LNCaP clone FGC (cell line): ENCODE measurements at places on chromosomes 1 and 21.

DNA sequence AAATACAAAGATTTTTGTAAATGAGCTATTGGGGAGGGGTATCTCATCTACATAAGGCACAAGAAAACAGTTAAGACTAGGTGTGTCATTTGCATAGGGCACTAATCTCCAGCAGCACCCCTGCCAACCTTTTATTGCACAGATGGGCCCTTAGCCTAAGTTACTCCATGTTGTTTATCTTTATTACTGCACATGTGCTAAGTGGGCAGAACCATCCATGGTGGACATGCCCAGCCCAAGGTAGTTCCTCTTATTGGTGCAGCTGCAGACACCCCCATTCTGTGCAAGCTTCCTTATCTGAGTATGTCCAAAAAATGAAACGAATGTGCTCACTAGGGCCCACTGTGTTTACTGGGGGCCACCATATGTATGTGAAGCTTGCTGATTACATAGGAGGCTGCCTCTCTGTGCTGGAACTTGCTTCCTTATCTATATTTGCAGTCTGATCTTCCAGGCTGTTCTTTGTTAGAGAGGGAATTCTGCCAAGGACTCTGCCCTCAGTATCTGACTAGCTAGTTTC is 77.3 kb upstream of the NEK7 start:
- DNase-seq = peak; percentile 69

GRCh38 chr1:151529211-151529702 is 10.9 kb upstream of the TUFT1 start:
- DNase-seq = no peak

GRCh38 chr1:7831458-7831857 is 21.4 kb downstream of the UTS2 start:
- no peak for DNase-seq

- peak; percentile 91 for DNase-seq
Observed at GRCh38 chr1:36450270-36450918, at the start of gene OSCP1. TSS of gene OSCP1 (minus strand) at chr1:36450451. CDS start at chr1:36450369, 82 bp downstream.

- no peak for DNase-seq
Observed at GRCh38 chr21:31275901-31276300, 68.2 kb downstream of the TIAM1 start.

DNA sequence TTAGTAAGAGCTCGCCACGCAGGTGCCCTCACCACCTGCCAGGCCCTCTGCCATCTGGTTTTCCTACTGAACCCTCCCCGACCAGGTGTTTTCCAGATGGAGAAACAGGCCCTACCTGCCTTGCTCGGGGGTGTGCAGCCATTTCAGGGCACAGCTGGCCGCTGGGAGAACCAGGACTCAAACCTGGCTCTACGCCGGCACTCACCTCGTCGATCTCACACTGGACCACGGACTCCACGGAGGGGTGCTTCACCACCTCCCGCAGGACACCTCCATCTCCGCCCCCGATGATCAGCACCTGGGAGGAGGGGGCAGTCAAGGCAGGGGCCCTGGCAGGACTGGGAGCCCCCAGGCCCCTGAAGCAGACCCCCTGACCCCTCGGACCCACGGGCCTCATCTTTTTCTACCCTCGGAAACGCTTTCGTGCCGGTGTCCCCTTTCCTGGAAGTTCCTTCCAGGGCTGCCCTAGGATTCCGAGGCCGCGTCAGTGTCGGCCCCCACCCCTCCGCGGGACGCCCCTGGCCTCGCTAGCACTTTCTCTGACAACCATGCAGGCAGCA is 1.1 kb downstream of the SRM start:
- DNase-seq = peak; percentile 45

- no peak for DNase-seq
Observed at GRCh38 chr21:34027721-34028461, 45.5 kb upstream of the MRPS6 start.

DNA sequence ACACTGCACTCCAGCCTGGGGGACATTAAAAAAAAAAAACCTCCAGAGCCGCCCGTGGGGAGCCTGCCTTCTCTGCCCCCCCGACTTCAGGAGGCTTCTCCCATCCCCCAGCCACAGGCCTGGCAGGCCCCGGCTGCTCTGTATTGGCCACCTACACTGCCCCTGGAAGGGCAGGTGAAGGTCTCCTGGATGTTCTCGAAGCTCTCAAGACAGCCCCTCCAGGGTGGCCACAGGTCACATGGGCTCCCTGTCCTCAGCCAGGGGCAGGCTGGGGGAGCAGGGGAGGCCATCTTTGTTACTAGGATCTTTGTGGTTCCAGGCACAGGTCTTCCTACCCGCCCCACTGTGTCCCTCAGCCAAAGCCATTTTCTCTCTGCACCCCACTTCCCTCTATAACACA is 32.8 kb downstream of the PADI6 start:
- no peak for DNase-seq

- DNase-seq = no peak
Observed at GRCh38 chr21:31714741-31715365, 17.1 kb downstream of the SCAF4 start.

- DNase-seq = peak; percentile 44
Observed at GRCh38 chr1:92994105-92994712, 32.9 kb upstream of the DIPK1A start.

DNA sequence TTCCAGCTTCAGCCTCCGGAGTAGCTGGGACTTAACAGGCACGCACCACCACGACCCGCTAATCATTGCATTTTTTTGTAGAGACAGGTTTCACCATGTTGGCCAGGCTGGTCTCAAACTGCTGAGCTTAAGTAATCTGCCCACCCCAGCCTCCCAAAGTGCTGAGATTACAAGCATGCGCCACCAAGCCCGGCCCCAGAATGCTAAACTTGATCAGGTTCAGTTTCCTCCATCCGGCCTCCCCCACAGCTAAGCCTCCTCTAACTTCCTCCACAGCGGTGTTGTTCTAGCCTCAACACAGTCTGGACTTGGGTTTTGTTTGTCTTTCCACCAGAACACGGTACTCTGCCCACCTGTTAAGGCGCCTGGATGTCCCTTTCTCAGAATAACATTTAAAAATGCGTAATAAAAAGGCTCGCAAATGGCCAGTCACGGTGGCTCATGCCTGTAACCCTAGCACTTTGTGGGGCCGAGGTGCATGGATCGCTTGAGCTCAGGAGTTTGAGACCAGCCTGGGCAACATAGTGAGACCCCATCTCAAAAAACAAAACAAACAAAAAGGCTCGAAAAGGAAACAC is 2.4 kb downstream of the PARP1 start:
- no peak for DNase-seq

GRCh38 chr1:226763905-226764264 is 24.8 kb upstream of the ITPKB start:
- no peak for DNase-seq

- DNase-seq = no peak
Observed at GRCh38 chr21:45072738-45073300, 1.6 kb upstream of the ADARB1 start.

- DNase-seq = peak; percentile 64
Observed at GRCh38 chr1:232630047-232630893, at the start of gene SIPA1L2. TSS of gene SIPA1L2 (minus strand) at chr1:232630133. CDS start at chr1:232515339, 114,794 bp downstream.

DNA sequence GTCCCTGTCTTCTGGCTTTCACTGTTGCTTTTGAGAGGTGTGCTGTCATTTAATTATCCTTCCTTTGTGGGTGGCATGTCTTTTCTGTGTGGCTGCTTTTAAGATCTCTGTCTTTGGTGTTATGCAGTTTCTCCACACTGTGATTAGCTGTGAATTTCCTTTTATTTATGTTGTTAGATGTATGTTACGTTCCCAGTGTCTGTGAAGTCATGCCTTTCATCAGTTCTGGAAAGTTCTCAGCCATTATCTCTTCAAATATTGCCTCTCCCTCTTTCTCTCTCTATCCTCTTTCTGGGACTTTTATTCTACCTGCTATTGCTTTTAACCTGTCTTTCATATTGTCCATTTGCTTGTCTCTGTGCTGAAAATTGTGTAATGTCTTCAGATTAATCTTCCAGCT is 21.0 kb upstream of the CSF3R start:
- no peak for DNase-seq

- DNase-seq = no peak
Observed at GRCh38 chr21:43697758-43698643, 20.9 kb upstream of the PDXK start.

GRCh38 chr21:31338908-31339368 is 5.1 kb downstream of the TIAM1 start:
- no peak for DNase-seq

GRCh38 chr1:167431909-167432650 is 86.2 kb downstream of the CD247 start:
- no peak for DNase-seq

DNA sequence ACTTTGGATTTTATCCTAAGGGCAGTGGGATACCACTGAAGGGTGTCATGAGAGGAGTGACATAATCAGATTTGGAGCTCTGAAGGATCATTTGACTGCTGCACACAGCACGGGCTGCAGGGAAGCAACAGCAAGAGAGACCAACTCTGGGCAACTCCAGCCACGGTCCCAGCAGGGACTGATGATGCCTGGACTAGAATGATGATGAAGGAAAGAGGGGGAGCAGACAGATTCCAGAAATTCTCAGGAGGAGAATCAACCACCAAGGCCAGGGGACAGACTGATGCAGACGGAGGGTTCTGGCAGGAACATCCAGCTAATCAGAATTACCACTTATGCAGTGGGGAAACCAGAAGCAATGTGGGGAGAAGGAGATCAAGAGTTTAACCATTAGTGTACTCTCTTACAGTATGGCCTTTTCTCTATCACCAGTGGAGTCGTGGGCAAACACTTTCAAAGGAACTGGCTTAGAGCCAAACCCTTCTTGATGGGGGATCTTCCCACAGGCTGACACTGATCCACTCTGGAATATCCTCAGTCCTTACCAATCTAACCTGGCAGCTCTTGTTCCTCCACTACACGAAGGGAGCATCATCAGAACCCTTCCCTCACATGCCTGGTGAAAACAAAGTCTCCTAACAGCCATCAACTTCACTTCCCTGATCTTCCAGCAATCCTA is 3.3 kb downstream of the URB1 start:
- no peak for DNase-seq

DNA sequence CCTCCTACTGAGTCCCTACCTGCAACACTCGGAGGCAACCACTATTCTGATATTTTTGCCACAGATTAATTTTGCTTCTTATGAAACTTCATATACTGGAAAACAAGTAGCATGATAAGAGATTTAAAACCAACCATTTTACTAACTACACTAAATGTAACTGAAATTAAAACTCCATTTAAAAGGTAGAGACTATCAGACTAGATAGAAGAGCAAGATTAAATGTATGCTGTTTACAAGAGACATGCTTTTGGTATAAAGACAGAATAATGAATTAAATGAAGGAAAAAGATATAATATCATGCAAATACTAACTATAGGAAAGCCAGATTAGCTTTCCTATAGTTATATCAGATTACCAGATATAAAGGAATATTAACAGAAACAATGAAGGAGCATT is 175.9 kb downstream of the DYRK1A start:
- DNase-seq = no peak

- no peak for DNase-seq
Observed at GRCh38 chr1:92372164-92372563, 73.3 kb downstream of the RPAP2 start.

DNA sequence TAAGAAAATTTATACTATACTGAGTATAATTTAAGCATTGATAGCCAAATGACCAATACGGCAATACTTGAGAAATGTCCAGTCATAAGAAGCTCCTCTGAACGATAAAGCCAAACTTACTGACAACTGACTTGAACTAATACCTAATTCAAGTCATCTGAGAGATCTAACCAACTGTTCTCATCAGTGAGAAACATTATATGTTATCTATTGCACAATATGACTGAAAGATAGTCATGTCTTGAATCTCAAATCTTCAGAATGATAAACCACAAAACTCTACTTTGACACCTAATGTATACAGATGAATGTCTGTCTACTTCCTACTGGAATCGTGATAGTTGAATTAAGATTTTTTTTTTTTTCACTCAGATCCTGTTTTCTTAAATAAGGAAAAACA is 39.0 kb downstream of the APP start:
- no peak for DNase-seq

GRCh38 chr1:227317523-227318015 is 723 bp downstream of the CDC42BPA start:
- no peak for DNase-seq

- DNase-seq = no peak
Observed at GRCh38 chr1:194717941-194718340, 1531.5 kb upstream of the B3GALT2 start.

DNA sequence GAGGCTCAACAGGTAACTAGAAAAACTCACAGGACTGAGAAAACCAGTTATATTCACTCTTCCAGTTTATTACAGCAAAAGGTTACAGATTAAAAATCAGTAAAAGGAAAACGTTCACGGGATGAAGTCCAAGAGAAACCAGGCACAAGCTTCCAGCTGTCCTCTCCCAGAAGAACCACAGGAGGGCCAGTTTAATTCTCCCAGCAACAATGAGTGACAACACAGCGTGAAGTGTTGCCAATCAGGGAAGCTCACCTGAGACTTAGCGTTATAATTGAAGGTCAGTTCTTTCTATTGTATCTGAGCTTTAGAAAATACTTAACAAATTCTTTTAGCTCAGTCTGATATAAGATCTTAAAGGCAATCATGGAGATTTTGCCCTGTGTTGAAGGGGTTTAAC is 65.2 kb upstream of the TNR start:
- peak; percentile 32 for DNase-seq

DNA sequence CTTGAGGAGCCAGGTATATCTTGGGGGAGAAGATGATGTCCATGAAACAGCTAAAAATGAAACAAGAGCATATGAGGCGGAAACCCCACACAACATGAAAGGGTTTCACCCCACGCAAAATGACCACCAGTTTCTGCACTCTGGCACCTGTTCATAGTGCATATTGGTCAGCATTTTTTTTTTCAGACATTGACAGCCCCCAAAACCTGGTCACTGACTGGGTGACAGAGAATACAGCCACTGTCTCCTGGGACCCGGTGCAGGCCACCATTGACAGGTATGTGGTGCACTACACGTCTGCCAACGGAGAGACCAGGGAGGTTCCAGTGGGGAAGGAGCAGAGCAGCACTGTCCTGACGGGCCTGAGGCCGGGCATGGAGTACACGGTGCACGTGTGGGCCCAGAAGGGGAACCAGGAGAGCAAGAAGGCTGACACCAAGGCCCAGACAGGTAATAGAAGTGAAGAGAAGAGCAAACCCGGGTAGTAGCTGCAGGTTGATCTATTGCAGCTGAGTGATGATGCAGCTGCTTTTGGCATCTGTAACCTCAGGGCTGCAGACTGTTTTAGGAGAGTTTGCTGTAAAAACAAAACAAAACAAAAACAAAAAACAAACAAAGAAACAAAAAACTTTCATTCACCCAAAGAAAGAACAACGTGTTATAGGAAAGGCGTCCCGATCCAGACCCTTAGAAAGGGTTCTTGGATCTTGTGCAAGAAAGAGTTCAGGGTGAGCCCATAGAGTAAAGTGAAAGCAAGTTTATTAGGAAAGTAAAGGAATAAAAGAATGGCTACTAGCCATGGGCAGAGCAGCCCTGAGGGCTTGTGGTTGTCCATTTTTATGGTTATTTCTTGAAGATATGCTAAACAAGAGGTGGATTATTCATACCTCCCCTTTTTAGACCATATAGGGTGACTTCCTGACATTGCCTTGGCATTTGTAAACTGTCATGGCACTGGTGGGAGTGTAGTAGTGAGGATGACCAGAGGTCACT is 51.0 kb downstream of the TNN start:
- no peak for DNase-seq

DNA sequence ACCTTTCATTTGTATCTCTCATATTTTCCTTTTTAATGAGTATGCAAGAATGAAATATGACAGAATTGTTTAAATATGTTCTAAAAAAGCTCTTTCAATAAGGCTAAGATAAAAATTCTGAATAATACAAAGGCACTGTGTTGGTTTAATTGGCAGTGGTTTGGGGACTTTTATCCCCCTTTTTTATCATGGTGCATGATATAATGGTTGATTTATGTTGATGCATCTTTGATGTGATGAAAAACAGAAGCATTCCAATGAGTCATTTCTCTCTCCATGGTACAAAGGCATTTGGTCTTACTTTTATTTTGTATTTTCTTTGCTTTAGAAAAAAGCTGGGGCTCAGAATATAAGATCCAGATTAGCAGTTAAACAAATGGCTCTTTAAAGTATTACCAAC is 127.2 kb upstream of the GREM2 start:
- DNase-seq = no peak
